ENCODE measurements at places on chromosomes 4 and X.
A peak's percentile ranks its signal among the peaks of the same experiment; 100 is the strongest.

- no peak for DNase-seq
Observed at GRCh38 chrX:97984641-97985040, 1100.9 kb downstream of the RPA4 start.

- no peak for DNase-seq
Observed at GRCh38 chr4:41839916-41840854, 91.7 kb upstream of the PHOX2B start.

- DNase-seq = no peak
Observed at GRCh38 chrX:114715096-114715495, 131.2 kb downstream of the HTR2C start.

DNA sequence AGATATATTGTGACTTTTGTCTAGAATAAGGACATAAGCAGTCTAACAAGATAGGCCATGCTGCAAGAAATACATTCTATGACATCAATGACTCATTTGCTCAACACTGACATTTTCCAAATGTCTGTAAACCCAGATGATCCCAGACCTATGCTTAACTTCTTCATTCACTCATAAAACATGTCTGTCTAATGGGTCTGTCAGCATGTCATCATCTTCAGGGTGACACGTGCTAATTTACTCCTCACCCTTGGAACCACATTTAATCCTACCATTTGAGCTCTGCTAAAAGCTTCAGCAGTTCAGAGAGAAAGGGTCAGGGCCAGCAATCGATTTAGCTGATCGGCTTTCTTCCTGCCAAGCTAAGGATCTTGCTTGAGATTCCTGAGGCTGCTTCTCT, 109.4 kb upstream of the MAP3K15 start:
- DNase-seq = no peak

DNA sequence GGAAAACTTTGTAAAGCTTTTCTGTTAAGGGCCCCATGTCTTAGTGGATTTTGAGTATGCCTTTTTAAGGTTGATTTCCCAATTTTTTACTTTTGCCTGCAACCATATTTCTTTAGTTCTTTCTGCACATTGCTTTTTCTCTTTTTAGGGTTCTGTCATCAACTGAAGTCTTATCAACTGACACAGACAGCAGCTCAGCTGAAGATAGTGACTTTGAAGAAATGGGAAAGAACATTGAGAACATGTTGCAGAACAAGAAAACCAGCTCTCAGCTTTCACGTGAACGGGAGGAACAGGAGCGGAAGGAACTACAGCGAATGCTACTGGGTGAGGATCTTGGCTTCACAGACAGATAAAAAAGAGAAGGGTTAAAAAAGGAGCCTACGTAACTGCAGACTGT, 27.8 kb downstream of the TAF1 start:
- no peak for DNase-seq

DNA sequence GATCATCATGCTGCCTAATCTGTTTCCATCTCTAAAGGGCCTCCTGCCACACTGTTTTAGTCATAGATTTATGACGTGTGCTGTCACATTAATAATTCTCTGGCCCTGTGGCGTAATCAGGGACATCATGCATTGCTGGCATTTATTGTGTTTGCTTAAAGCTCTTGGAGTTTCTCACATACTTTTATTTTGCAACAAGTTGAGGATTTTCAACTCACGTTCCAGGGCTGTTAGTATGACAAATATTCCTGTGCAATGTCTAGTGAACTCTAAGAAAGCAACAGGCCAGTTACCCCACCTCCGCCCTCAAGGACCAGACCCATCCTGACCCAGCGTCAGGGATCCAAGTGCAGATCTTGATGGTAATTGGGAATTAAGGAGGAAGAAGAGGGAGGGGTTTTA, 7.8 kb upstream of the PIGA start:
- no peak for DNase-seq

DNA sequence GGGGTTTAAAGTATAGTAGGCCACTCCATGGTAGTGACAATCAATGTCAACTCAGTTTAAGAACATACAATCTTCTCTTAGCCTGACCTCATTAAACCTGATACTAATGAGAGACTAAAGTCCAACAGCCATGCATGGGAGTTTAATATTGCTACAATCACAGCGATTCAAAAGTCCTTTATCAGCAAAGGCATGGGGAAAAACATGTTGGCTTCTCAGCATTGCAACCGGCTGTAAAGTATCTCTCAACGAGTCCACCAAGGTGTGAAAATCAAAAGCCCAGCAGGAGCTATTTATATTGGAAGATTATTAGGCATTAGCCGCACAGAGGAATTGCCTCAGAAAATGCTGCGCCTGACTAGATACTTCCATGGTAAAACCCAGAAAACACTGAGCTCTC, 256.7 kb upstream of the PGRMC2 start:
- no peak for DNase-seq

- DNase-seq = peak; percentile 72
Observed at GRCh38 chrX:19875050-19875431, 12.4 kb downstream of the SH3KBP1 start.

GRCh38 chr4:68109868-68110267, 19.8 kb downstream of the TMPRSS11F start:
- no peak for DNase-seq

- no peak for DNase-seq
Observed at GRCh38 chrX:41960142-41960541, 36.8 kb upstream of the CASK start.

GRCh38 chrX:46713672-46714490, 45.0 kb downstream of the SLC9A7 start:
- DNase-seq = no peak

- no peak for DNase-seq
Observed at GRCh38 chr4:24477919-24478318, 106.4 kb downstream of the DHX15 start.

GRCh38 chrX:107674480-107675364, 46.4 kb downstream of the PRPS1 start:
- DNase-seq = peak; percentile 41

Data from GF-D8 (cell line).